ENCODE measurements at places on chromosomes 1 and 21.

- no peak for DNase-seq
These were observed 170.7 kb downstream of the IER5 start for GRCh38 chr1:181259026-181259745.

GRCh38 chr1:89657886-89658285, 25.0 kb downstream of the LRRC8C start:
- no peak for DNase-seq

GRCh38 chr21:39078322-39079065, 104.8 kb downstream of the PSMG1 start:
- no peak for DNase-seq

GRCh38 chr1:32221581-32221979, 573 bp downstream of the TMEM234 start:
- DNase-seq: no peak

- DNase-seq: no peak
These were observed 11.6 kb downstream of the MYBPH start for GRCh38 chr1:203163891-203164635.

- DNase-seq: no peak
These were observed 277.9 kb upstream of the ADAMTS5 start for GRCh38 chr21:27244776-27245175.

All from NCI-H1930 (cell line).